Panc1 (cell line): ENCODE measurements at places on chromosomes 5 and 9. TPM values are rescaled to one million over a fixed set of nuclear protein-coding genes. Genes with fewer than 3 reads are reported as not detected.

Gene SPOCK1
- 15.6 TPM for total RNA-seq

Gene CMYA5
- total RNA-seq = 0.31 TPM

Gene GOLGA1
- total RNA-seq = 15.5 TPM

Gene ERAP2
- 15.5 TPM for total RNA-seq

Gene NR2F1
- total RNA-seq = 49.5 TPM

Gene IL7R
- 0.90 TPM for total RNA-seq

Gene PHF24
- total RNA-seq = 0.08 TPM

Gene PCDHGA11
- 0.39 TPM for total RNA-seq

Gene RABL6
- total RNA-seq = 106 TPM

DNA sequence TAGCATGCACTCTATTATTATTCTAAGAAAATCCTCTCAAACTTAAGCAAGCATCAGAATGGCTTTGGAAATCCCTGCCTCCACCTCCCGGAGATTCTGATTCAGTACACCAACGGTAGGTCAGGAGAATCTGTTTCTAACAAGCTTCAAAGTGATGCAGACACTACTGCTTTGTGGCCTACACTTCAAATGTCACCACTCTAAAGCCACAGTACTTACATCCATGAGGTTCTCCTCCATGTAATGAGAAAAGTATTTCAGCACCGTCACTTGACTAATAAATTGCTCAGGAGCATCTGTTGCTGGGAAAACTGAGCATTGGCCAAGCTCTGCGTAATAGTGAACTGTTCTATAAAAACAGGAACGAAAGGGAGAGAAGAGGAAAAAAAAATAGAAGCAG lies 4.8 kb downstream of the PLK2 start:
- DNase-seq = no peak

GRCh38 chr5:141846031-141846430 lies 32.2 kb downstream of the PCDH1 start:
- no peak for DNase-seq

DNA sequence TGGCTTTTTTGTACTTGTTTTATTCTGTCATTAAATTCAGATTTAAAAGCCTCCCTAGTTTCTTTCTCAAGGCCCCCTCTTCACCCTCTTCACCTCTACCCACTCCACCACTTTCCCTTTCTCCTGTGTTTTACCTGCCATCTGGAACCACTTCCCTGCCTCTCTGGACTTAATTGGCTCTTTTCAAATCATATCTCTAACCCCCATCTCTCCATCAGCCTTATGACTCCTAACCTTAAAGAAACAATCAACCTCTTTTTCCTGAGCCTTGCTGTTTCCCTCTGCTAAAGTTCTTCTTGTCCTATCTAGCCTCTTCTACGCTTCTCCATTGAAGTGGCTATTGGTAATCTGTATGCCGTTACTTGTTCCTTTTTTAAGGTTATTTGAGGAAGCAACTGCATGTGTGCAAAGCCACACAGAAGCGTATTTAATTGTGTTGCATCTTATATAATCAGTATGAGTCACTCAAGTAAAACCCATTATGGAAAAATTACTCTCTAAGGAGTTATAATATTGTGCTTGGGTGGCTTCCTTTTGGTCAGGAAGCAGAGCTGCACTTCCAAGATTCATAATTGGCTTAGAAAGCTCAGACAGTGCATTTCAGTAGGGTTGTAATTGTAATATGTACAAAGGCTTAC lies 653.6 kb upstream of the ITGA1 start:
- no peak for DNase-seq

GRCh38 chr5:173709761-173710160 lies 93.3 kb upstream of the BOD1 start:
- no peak for DNase-seq

DNA sequence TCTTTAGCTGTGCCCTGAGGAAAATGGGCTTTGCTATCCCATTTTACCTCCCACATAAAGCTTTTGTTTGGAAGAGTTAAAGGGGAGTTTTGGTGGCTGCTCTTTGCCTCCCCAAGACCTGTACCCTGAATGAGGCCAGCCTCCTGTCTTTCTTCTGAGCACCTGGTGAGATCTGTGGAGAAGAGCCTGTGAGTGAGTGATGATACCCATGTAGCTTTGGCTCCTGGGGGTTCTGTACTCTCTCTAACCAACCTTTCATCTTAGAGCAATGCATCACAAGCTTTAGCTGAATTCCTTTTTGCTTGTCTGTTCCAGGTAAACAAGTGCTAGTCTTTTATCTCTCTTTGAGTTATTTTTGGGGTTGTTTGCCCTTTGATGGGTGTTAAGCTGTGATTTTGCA lies 73.6 kb downstream of the SCAMP1 start:
- no peak for DNase-seq

- DNase-seq = peak; percentile 67
Measured at GRCh38 chr9:37582548-37583157, 6.5 kb upstream of the FBXO10 start.

DNA sequence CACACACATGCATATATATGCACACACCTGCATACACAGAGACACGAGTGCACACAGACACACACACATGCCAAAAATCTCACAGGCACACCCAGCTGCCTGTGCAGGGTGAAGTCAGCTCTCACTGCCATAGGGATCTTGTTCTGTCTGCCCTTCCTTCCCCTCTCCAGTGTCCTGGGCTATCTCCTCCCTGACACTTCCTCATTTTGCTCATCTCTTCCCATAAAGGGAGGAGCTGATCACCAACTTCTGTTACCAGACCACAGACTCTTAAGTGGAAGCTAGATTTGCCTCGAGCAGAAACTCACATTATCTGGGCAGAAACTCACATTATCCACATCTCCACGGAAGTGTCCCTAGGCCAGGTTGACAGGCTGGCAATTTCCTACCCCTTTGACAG lies 28.7 kb downstream of the LCP2 start:
- DNase-seq = no peak

DNA sequence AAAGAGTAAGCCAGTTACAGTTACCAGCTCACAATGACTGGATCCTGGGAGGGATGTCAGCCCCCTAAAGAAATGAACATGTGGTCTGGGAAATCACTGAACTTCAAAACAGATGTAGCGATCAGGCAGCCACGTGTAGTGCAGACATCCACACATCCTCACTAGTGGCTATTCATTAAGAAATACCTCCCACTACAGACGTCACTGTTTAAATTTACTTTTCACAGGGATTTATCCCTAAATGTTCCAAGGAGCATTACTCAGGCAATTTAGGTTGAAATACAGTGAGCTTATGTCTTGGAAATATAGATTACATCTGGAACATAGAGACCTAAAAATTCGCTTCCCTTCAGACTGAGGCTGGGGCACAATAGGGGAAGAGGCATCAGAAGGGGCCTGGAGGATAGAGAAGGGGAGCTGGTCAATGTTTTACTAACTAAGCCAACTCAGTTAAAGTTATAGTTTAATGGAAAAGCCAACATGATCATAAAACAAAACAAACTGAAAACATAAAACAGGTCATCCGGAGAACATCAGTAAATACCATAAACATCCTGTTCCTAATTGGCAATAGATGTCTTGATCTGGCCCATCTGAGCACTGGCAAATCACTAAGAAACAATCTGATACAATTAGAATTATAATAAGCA lies 92.3 kb downstream of the FANCC start:
- no peak for DNase-seq

GRCh38 chr5:31993165-31993961 lies 180.8 kb downstream of the GOLPH3 start:
- no peak for DNase-seq

DNA sequence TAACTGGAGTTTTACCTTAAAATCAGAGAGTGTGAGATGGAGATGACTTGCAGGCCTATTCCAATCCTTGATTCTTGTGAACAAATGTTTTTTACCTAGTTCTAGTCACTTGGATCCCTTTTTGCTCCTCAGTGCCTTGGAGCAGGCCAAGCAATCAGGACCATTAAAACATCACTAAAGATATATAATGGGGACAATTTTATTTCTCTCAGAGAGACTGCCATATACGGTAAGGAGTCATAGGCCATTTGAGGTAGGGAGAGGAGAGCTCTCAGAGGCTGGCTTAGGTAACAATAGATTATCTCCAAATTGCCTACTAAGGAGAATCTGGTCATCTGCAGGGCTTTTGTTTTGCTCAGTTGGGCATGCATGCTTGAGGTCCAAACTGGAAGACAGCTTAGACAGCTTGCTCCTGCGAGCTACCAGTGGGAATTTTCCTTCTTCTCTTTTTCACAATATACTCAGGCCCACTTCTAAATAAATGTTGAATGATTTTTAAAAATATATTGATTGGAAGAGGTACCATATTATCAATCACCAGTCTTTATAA lies 44.0 kb downstream of the FREM1 start:
- DNase-seq = no peak

DNA sequence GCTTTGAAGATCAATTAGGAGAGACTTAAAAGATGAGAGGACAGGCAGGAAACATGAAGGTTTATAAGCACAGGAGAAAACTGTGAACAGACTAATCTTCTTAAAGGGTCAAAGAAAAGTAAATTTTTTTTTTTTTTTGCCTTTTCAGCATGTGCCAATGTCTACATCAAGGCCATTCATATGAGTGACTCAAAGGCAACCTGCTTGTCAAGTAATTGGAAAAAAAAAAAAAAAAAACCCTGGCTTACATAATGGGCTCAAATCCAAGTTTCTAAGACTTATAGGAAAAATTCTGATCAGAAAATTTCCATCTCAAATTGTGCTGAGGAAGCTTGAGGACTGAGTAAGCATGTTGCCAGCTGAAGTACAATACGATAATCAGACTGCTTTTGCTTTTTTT lies 15.9 kb downstream of the PPP2R2B start:
- DNase-seq = no peak

GRCh38 chr9:99003308-99003707 lies 59.6 kb downstream of the COL15A1 start:
- no peak for DNase-seq

DNA sequence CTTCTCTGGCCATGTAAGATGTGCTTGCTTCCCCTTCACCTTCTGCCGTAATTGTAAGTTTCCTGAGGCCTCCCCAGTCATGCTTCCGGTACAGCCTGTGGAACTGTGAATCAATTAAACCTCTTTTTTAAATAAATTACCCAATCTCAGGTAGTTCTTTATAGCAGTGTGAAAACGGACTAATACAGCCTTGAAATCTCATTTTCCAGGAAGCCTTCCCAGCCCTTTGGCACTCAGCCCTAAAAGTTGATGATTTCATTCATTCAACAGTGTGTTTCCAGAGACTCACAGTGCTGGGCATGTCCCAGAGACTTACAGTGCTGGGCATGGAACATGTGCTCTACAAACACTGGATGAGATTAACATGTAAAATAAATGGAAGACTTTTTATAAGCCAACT lies 135.8 kb downstream of the DCP2 start:
- DNase-seq = no peak

DNA sequence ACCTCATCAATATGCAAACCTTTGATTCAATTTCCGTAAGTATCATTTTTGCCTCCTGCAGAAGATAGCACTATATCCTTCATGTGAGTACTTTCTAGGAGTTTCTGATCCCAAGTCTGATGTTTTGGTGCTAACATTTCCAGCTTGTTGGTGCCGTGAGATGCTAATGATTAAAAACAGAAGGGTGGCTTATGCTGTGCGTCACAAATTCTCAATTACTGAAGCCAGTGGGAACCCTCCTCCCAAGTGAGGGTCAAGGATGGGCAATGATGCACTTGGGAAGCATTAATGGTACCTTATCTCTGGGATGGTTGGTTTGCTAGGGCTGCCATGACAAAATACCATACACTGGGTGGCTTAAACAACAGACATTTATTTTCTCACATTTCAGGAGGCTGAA lies 123.0 kb downstream of the FOXD1 start:
- no peak for DNase-seq

DNA sequence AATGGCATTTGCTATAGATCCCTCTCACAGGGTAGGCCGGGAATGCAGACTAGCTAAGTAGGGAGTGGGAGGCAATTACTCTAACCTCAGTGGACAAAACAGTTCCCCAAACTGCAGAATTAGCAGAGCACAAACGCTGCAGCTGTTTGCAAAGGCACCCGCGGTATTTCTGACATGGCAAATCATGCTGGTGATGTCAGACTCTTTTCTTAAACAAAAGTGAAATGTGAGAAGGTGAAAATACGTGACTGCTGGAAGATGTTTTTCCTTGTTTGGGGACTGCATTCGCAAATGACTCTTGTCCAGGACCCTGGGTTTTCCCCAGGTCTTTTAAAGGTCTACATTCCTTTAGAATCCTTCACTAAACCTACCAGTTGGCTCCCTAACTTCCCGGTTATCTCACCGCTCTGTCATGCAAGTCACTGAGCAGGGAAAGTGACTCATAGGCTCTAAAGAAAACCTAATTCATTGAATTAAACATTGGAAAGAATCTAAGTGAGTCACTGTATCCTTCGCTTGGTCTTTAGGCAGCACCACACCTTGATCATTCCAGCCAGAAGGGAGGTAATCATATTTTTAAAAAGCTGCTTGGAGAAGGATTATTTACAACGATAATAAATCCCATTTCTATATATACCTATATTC lies 91.5 kb upstream of the DNAH5 start:
- DNase-seq = peak; percentile 99

- DNase-seq = no peak
Measured at GRCh38 chr9:20269620-20270019, 352.7 kb downstream of the MLLT3 start.

DNA sequence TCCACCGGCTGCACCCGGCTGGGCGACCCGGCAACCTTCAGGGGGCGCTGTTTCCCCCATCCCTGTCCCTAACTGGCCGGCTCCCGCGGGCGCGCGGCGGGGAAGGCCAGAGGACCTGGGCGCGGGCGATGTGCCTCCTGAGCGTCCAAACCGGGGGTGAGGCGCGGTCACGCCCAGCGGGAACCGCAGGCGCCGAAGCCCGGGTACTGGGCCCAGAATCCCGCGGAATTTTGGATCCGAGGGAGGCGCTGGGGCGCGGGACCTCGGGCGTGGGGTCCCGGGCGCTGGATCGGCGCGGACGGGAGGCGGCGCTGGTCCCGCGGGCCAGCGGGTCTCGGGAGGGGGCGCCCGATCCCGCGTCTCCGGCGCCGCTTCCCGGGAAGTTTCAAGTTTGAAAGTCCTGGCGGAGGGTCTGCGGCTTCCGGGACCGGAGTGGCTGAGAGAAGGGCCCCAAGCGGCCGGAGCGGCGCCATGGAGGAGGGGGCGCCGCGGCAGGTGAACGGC lies at the start of gene PKN3:
Gene PKN3 (plus strand): TSS at position 59 of the 504 bp plus-strand sequence. CDS start 413 bp downstream, at position 472.
- no peak for DNase-seq

DNA sequence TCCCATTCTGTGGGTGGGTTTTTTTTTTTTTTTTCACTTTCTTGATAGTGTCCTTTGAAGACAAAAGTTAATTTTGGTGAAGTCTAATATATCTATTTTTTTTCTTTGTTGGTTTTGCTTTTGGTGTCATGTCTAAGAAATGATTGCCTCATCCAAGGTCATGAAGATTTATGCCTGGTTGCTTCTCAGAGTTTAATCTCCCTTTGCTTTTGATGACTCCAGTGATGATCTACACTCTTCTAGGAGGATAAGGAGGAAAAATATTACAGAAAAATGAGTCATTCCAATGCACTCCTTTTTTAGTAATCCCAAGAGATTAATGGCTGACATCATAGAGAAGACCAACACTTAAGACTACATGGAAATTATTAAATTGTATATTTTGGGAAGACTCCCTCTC lies 79.7 kb upstream of the ICE1 start:
- DNase-seq = no peak

- DNase-seq = no peak
Measured at GRCh38 chr5:159933531-159934485, 17.5 kb downstream of the ADRA1B start.
